ENCODE measurements at places on chromosomes 12 and 14.

DNA sequence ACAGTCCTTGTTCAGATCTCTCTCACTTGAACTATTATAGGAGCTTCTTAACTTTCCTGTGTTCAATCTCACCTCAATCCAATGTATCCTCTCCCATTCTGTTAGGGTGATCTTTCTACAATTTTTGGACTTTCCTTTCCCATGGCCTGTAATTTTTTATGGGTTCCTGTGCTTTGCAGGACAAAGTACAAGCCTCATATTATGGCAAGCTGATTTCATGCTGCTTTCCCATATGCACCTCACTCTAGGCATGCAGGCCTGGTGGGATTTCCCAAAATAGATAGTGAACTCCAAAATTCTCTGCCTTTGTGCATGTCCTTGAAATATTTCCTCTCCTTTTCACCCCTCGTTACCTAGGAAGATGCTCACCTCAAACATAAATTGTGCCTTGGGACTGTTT is 499.4 kb downstream of the NAV3 start:
- no peak for DNase-seq

DNA sequence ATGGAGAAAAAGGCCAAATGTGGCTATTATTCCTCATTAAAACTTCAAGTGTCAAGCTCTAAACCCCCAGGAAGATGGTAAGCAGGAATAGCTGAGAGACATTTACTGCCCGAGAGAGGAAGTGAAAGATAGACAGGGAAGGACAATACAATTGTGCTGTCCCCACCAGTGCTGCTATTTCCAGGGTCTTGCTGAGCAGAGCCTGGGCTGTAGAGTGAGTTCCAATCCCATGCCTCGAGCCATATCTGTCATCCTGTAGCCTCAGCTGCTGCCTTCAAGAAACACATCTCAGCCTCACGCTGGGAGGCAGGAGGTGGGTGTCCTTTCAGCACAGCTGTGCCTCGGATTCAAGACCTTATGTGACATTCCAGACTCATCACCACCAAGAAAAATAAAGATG is 114.0 kb downstream of the RPAP3 start:
- DNase-seq: no peak

DNA sequence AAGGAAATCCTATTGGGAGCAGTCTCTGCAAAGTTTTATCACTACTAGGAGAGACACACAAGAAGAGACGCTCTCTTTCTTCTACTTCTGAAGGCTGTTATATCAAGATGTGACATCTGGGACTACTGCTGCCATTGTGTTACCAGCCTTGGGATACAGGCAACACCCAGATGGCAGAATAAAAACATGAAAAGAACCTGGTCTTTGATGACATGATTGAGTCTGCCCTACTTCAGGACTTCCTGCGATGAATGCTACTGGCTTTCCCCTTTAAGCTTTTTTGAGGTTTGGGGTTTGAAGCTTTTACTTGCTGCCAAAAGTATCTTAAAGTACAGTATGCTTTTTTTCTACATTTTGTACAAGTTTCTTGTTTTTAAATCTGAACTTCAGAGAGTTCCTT is 29.2 kb upstream of the TRHDE start:
- DNase-seq: no peak

GRCh38 chr12:27143256-27144069 is 61.1 kb upstream of the C12orf71 start:
- no peak for DNase-seq

- DNase-seq: no peak
These were observed 21.0 kb upstream of the DUSP16 start for GRCh38 chr12:12583510-12584178.

DNA sequence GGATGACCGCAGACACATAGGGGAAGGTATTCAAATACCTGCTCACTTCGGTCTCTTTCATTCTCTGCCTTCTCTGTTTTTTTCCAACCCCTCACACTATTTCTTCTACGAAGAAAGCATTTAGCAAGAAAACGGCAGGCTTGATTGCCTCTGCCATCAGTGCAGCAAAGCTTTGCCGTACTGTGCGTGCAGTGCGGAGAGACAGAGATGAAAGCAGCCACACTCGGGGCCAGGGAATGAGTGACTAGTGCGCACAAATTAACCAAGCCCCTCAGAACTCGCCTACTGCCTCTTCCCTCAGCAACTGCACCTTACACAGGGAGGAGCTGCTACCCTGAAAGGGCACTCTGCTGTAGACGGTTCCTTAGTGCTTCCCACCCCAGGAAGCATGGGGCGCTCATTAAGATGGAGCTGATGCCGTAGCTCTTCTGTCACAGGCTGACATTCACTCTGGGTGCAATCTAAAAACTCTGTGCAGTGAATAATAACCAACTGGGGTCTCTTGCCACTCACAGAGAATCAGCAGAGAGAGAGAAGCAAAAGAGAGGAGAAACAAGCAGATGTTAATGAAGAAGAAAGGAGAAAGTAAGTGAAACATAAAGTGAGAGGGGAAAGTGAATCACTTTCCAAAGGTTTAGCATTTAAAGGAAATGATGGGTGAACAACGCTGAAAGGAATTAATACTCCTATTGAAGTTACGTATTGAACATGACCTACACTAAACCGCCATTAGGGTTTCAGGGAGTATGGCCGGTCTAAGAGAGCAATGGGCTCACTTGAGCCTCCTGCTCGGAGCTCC is 69.4 kb downstream of the GRIN2B start:
- DNase-seq: no peak

DNA sequence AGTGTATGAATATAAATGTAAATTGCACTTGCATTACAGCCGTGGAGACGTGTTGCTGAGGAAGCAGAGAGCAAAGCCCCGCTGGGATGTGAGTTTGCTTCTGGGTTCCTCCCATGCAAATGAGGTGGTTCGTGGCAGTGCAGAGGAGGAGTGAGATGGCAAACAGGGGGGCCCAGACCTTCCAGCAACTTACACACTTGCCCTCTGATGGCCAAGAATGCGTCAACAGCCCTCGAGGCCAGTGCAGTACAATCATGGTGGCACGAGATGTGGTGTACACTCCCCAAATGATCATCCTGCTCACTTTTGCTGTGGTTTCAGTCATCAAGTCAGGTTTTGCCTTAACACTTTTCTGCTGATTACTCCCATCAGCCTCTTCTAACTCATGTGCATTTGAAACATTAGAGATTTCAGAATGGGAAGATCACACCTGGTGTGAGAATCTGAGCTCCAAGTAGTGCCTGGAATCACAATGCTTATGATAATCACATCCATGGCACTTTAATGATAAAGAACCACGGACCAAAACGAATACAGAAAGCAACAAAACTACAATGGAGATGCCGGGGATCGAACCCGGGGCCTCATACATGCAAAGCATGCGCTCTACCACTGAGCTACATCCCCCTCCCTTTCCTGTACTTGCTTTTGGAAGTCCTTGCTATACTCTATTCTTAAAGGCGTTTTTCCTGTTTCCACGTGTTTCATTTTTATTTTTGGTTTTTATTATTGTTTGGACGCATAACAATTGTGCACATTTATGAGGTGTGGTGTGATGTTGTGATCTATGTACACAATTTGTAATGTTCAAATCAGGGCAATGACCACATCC is 7.0 kb upstream of the UBC start:
- peak; percentile 82 for DNase-seq

DNA sequence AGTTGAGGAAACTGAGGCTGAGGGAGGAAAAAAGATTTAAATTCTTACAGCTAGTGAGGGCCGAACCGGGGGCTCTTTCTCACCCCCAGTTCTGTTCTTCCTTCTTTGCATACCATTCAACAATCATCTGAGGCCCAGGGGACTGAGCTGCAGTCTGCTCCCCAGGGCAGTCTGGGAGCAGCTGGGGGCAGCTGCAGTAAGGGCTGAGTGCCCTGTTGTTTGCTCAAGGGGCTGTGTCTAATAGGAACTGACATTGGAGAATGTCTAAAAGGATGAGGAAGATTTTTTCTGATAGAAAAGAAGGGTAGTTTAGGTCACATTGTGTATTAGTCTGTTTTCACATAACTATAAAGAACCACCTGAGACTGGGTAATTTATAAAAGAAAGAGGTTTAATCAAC is 42.2 kb downstream of the SLC17A8 start:
- DNase-seq: no peak

DNA sequence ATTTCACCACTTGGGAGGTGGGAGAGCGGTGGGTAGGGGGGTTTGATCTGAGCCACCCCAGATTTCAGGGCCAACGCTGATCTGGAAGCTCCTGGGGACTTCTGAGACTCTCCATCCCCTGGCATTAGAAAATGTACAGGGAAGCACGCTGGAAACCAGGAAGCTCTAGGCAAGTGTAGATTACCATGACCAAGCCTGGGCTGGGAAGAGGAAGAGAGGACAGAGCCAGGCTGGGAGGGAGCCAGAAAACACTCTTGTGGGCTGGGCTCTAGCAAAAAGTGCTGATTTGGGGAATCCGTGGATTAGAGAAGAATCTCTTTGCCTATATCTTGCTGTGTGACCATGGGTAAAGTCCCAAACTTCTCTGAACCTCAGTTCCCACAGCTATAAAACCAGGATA is 236.7 kb downstream of the BCL11B start:
- no peak for DNase-seq

GRCh38 chr14:71589609-71590008 is 342.6 kb upstream of the RGS6 start:
- DNase-seq: no peak

DNA sequence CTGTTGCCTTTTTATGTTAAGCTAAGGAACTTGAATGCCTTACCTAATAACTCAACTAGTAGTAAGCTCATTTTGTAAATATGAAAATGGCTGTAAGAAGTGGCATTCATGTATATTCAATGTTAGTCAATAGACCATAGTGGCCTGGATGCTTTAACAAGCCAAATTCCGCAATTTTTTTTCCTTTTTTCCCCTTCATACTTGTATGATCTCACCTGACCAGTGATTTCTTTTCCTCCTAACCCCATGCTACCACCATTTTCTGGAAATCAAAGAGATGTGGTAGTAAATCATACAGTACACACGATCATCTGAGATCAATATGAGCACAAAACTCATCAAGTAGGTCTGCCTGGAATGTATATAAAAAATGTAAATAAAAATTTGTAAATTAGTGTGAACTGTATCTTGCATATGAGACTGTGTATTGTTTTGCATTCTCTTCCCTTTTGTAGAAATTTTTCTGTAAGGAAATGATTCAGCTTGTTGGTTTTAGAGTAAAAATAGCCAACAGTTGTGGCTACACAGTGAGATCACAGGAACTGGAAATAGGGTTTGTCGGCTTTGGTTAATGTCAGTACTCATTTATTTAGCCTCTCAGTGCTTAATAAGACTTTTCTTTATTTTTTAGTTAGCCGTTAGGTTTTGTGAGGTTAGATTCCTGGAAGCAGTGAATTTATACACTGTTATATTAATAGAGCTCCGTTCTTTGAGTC is 62.5 kb downstream of the ETNK1 start:
- DNase-seq: peak; percentile 19

GRCh38 chr12:121443193-121443870 is 43.4 kb downstream of the RNF34 start:
- DNase-seq: peak; percentile 63
